ENCODE measurements at places on chromosomes 11 and 22. TPM values are rescaled to one million over a fixed set of nuclear protein-coding genes. Genes with fewer than 3 reads are reported as not detected.

Gene DPP3
- 37.3 TPM for total RNA-seq

Gene TTC36
- total RNA-seq, result 0.46 TPM

Gene PNPLA5
- total RNA-seq, result not detected

Gene FAM76B
- 13.1 TPM for total RNA-seq

Gene TRIM48
- not detected for total RNA-seq

Gene INPPL1
- 72.4 TPM for total RNA-seq

Gene GAS2L1
- total RNA-seq, result 4.0 TPM

Gene FGF19
- total RNA-seq, result not detected

Gene OR2AG2
- under 0.01 TPM for total RNA-seq

Gene GRK2
- total RNA-seq, result 25.7 TPM

Gene DTX4
- total RNA-seq, result 3.6 TPM

Gene TRIM77
- not detected for total RNA-seq

Gene OR52H1
- 0.43 TPM for total RNA-seq

Gene ADAMTS15
- total RNA-seq, result 3.4 TPM

Gene RASL10A
- not detected for total RNA-seq

Gene DNAJB7
- total RNA-seq, result not detected

Gene SAA4
- total RNA-seq, result not detected

Gene VSIG2
- total RNA-seq, result 0.18 TPM

Gene SYT13
- total RNA-seq, result not detected

Gene FREY1
- 1.00 TPM for total RNA-seq

Gene OR5A1
- total RNA-seq, result not detected

Gene FAM83F
- total RNA-seq, result 0.09 TPM

Gene PIK3IP1
- 32.2 TPM for total RNA-seq

Gene PRSS23
- total RNA-seq, result 252 TPM

Gene ASRGL1
- total RNA-seq, result 0.28 TPM

Gene PDGFD
- 49.4 TPM for total RNA-seq

Gene VSTM5
- 0.18 TPM for total RNA-seq

Gene PTPRCAP
- total RNA-seq, result not detected

Gene SERPIND1
- not detected for total RNA-seq

Gene LRRC74B
- total RNA-seq, result not detected

Gene C11orf65
- 0.83 TPM for total RNA-seq

Gene CDC42EP2
- 15.0 TPM for total RNA-seq

Gene CCDC157
- 1.7 TPM for total RNA-seq

Gene ELFN2
- 0.37 TPM for total RNA-seq

Gene A4GALT
- total RNA-seq, result 20.6 TPM

Gene NLRX1
- total RNA-seq, result 17.7 TPM

Gene C11orf58
- 244 TPM for total RNA-seq

Gene MRGPRX4
- not detected for total RNA-seq

Gene KCNJ11
- not detected for total RNA-seq

Gene PAMR1
- total RNA-seq, result 499 TPM

Gene CBLIF
- total RNA-seq, result not detected

Gene ELF5
- not detected for total RNA-seq

Gene RASSF10
- not detected for total RNA-seq

Gene APOA4
- not detected for total RNA-seq

Gene BRSK2
- total RNA-seq, result 0.14 TPM

Gene ST14
- under 0.01 TPM for total RNA-seq

Gene TEX54
- total RNA-seq, result not detected

Gene LSP1
- total RNA-seq, result 2.6 TPM

Gene P2RY2
- total RNA-seq, result not detected

Gene CXCR5
- total RNA-seq, result not detected
